SK-N-SH treated with all-trans-retinoic acid at 6 μM for 48 hours (cell line): ENCODE measurements at places on chromosomes 6 and 20.
A peak's percentile ranks its signal among the peaks of the same experiment; 100 is the strongest.

- ATAC-seq: no peak
Observed at GRCh38 chr6:47535316-47536225, 58.0 kb downstream of the CD2AP start.

- ATAC-seq: no peak
Observed at GRCh38 chr6:158285656-158286021, 26.6 kb upstream of the TULP4 start.

DNA sequence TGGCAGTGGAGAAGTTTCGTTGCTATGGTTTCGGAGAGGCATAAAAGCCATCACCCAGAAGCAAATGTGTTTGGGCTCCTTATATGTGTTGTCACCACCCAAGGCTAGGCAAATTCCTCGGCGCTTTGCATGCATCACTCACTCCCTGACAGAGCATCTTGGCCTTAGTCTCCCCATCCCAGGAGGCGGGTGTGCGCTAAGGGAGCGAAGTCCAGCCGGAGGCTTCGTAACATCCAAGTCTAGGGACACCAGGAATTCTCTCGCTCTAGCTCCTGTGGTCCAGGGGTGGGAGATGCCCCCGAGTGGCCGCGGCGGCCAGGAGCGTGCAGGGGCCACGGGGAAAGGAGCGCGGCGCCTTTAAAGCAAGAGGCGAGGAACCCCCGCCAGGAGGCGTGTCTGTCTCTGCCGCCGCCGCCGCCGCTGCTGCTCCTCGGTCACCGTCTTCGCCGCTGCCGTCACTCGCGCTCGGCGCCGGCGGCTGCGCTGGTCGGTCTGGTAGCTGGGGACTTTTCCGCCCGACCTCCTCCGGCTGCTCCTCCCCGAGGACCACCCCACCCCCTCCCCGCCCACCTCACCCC is at the start of gene GRIK2:
Gene GRIK2 (plus strand): TSS at position 458 of the 578 bp plus-strand sequence.
- peak; percentile 89 for ATAC-seq

GRCh38 chr6:27209659-27210269 is 37.7 kb upstream of the PRSS16 start:
- peak; percentile 29; the same call in 2 of the 3 replicates for ATAC-seq

- no peak for ATAC-seq
Observed at GRCh38 chr6:158497620-158498019, 62.3 kb upstream of the TMEM181 start.

GRCh38 chr6:118897386-118897785 is 3.4 kb downstream of the ASF1A start:
- ATAC-seq: no peak

- no peak for ATAC-seq
Observed at GRCh38 chr20:63011798-63012197, 5.0 kb upstream of the BHLHE23 start.

GRCh38 chr6:42366011-42366705 is 85.6 kb downstream of the TRERF1 start:
- no peak for ATAC-seq

- ATAC-seq: no peak
Observed at GRCh38 chr6:79687759-79688158, 56.6 kb downstream of the SH3BGRL2 start.

GRCh38 chr6:17120019-17120418 is 18.2 kb downstream of the STMND1 start:
- no peak for ATAC-seq

- ATAC-seq: no peak
Observed at GRCh38 chr6:6665555-6666243, 77.2 kb downstream of the LY86 start.

- ATAC-seq: no peak
Observed at GRCh38 chr20:25224941-25225340, 22.9 kb upstream of the PYGB start.

DNA sequence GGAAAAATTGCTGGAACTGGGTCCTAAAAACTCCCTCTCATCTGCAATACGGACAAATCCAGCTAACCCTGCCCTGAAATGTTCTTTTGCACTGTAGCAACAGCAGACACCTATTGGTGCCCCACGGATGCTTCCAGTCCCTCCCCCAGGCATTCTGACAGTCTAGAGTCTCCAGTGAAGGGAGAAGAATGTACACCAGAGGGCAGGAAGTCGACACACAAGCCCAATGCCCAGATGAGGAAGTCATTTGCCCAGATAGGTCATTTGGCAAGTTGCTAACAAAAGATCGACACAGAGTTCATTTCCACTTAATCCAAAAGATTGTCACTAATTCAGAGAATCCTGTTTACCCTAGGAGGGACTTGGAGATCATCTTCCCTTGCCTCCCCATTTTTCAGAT is 293.0 kb upstream of the PRDM1 start:
- ATAC-seq: peak; percentile 66

- ATAC-seq: no peak
Observed at GRCh38 chr6:54654381-54654780, 192.2 kb upstream of the FAM83B start.

- no peak for ATAC-seq
Observed at GRCh38 chr6:17491416-17492142, 98.2 kb downstream of the CAP2 start.

- ATAC-seq: no peak
Observed at GRCh38 chr6:137602313-137603197, 108.4 kb upstream of the OLIG3 start.

- no peak for ATAC-seq
Observed at GRCh38 chr20:48739395-48740291, 88.2 kb downstream of the PREX1 start.

DNA sequence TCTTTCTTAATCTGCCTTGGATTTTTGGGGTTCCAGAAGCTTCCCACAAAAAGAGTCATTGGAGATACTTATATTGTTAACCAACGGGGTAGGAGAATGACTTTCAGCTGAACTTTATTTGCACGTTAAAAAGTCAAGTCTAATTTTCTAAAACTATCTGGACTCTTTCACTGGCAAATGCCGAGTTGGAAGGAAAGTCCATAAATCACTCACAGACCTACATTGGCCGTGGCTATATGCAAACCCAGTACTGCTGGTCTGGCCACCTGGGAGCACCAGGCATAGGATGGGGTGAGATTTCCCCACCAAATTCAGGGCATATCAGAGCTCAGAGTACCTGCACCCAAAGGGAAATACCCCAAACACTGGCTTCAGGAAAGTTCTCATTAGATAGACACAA is 71.3 kb upstream of the SALL4 start:
- ATAC-seq: no peak

GRCh38 chr6:36752187-36752885 is 54.7 kb downstream of the RAB44 start:
- peak; percentile 35; the same call in 2 of the 3 replicates for ATAC-seq

- no peak for ATAC-seq
Observed at GRCh38 chr20:3749087-3749688, 16.7 kb downstream of the HSPA12B start.

GRCh38 chr6:69818223-69818930 is 21.6 kb upstream of the LMBRD1 start:
- no peak for ATAC-seq
